Right ventricle myocardium inferior (tissue), 1 donor: ENCODE measurements at places on chromosomes 5 and 9.

- DNase-seq, result no peak
Observed at GRCh38 chr5:174067499-174067898, 22.0 kb downstream of the NSG2 start.

DNA sequence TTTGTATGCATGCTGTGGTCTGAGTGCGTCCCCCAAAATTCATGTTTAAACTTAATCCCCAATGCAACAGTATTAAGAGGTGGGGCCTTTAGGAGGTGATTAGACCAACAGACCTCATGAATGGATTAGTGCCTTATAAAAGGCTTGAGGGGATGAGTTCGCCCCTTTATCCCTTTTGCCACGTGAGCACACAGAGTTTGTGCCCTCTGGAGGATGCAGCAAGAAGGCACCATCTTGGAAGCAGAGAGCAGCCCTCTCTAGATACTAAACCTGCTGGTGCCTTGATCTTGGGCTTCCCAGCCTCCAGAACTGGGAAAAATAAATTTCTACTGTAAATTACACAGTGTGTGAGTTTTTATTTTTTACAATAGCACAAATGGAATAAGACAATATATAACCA, 177.1 kb upstream of the SPRY4 start:
- DNase-seq, result no peak

- DNase-seq, result no peak
Observed at GRCh38 chr9:123368536-123369153, 12.6 kb downstream of the CRB2 start.

GRCh38 chr5:54302267-54302687, 8.1 kb downstream of the ARL15 start:
- no peak for DNase-seq

DNA sequence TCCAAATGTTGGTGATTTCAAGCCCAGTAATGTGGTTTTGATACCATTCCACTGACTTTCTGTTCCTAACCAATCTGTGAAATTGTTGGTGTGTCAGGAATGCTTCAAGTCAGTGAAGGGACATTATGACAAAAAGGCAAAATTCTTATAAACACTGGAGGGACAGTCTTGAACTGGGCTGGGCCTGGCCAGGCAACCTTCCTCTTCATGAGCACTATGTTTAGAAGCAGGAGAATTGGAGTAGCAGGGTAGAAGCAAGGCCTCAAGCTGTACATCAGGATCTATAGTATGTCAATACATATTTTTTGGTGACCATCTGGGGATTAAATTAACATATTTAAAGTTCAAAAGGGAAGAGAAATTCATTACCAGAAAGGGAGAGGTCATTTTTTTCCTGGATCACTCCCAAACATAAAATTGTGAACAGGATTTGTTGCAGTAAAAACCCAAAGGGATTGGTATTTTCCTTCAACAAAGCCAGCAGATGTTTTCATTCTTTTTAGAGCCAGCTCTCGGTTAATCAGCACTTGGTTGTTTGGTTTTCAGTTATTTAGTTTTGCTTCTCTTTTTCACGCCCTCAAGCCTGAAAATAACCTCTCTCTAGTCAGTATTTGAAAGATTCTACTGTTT, 77.9 kb upstream of the PIK3R1 start:
- peak; percentile 70 for DNase-seq

GRCh38 chr5:58855851-58856739, 273.2 kb downstream of the RAB3C start:
- DNase-seq, result no peak

GRCh38 chr9:109411069-109411761, 86.9 kb downstream of the PTPN3 start:
- no peak for DNase-seq

GRCh38 chr5:173869316-173869715, 18.8 kb upstream of the CPEB4 start:
- DNase-seq, result no peak

GRCh38 chr5:156835905-156836304, 14.2 kb upstream of the PPP1R2B start:
- no peak for DNase-seq

DNA sequence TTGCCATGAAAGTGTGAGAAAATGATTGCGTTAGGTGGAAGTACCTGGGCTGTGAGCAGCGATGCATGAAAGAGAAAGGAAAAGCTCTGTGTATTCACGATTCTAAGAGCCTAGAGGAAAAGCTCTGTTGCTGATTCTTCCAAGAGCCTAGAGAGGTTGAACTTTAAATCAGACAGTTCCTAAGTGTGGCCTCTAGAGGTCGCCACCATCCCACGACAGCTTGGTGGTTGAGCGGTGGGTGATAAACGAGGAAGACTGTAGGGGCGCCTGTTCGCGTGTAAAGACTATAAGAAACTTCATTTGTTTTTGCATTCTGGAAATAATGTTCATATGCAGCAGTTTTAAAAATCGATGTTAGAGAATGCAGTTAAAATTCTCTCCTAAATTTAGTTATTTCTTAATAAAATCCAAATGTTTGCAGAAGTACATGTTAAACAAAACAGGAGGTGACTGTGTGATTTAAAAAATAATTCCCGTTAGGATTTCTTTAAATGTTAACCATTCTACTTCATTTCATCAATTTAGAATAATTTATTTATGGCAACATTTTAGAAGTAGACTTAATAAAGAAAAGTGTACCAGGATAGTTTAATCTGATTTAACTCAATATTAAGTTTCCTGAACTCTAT, 107.7 kb downstream of the TENT4A start:
- DNase-seq, result no peak

DNA sequence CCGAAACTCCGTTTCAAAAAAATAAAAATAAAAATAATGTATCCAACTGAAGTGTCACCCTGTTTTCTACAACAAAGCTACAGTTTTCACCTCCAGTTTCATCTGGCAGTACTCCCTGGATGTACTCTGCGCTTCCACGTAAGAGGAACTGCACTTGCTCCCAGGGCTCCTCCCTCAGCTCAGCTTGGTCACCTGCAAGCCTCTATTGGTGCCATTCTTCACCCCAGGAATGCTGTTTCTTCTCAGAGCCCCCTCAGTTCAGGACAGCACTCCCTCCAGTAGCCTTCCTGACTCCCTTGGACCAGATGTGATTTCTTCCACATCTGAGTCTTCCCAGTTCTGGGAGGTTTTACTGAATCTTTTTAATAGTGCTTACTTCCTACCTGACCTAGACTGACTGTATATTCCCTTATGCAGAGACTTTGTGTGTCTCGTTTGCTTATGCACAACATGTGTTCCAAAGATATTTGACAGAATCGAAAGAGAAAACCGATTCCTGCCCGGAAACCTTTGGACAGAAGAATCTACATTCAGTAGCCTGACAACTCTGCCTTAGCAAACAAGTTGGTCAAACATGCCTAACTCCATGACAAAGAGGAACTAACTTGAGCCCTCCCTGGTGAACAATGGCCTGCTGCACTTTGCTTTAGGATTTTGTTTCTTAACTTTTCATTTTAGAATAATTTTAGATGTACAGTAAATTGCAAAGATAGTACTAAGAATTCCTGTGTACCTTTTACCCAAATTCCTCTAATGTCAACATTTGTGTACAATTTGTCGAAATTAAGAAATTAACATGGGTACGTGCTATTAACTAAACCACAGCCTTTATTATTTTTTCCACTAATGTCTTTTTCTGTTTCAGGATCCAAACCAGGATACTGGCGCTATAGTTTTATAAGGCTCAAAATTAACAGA, 814 bp downstream of the CCDC125 start:
- no peak for DNase-seq

DNA sequence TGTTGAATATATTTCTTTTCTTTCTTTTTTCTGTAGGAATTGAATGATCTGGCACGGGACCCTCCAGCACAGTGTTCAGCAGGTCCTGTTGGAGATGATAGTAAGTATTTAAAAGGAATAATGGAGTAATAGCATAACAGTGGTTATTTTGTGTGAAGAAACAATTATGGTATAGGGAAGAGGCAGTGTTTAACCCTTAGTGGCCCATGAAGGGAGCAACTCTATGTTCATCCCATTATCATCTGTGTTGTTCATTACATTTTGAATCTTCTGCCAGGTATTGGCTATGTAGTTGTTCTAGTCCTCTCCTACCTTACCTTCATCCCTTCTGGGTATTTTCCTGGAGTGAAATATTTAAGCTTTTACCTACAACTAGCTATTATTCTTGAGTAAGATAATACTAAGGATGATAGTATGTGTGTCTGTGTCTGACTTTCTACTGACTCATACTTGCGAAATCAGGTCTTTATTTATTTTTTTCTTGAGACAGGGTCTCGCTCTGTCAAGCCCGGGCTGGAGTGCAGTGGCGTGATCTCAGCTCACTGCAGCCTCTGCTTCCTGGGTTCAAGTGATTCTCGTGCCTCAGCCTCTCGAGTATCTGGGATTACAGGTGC, 39.3 kb downstream of the UBE2D2 start:
- DNase-seq, result no peak
